Pancreas (tissue), 10 donors: ENCODE measurements at places on chromosomes 2 and 18.

GRCh38 chr2:201135386-201135785 lies 19.4 kb downstream of the CFLAR start:
- DNase-seq, result no peak

DNA sequence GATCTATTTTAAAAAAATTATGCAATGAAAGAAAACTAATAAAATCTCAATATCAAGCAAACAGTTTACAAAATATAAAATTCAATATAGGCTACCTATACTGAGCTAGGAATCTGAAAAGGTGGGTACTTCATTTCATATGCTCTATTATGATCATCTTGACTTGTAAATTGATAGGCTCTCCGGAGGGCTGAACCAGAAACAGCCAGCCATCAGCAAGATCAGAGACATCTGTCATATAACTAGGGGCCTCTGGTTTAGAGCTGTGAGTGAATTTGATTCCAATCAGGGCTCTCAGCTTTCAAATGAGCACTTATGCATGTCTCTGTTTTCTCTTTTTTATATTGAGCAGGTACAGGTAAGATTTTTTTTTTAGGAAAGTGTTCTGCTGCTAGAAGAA lies 114.2 kb downstream of the SPHKAP start:
- DNase-seq, result no peak

DNA sequence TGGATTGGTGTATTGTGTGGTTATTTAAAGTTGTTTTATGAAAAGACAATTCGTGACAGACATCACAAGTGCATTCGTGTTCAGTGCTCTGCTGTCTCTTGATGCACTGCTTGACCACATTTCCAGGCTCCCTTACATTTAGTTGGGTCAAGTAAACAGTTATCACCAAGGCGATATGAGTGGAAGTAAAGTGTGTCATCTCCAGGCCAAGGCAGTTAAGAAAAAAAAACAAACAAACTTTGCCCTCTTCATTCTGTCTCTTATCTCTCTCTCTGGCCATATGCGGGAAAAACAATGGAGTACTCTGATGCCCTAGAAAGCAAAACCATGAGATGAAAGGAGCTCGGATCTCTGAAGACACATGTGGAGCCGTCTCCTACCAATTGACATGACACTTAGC lies 131.1 kb downstream of the DSEL start:
- DNase-seq, result no peak

GRCh38 chr2:119721462-119721861 lies 38.3 kb upstream of the PTPN4 start:
- DNase-seq, result no peak

GRCh38 chr2:104889291-104889959 lies 35.5 kb downstream of the POU3F3 start:
- DNase-seq, result no peak

DNA sequence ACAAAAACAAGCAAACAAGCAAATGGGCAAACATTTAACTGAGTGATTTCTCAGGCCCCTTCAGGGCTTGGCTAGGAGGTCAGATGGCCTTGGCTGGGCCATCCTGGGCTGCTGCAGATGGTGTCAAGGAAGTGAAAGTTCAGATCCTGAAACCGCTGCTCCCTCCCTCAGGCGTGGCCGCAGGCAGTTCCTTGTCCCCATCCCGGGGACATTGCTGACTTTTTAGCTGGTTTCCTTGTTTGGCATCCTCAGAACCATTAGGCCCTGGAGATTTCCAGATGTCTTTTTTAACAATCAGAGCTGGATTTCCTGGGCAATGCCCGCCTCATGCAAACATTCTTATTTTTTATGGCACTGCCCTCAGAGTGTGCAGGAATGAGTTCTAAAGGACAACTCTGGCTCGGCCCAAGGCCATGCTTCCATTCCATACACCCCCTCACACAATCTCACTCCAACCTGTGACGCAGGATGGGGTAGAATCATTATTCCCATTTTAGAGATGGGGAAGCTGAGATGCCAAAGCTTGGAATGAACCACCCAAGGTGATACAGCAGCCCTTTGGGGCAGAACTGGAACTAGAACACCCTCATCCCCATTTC lies 86.1 kb upstream of the ZCCHC2 start:
- DNase-seq, result no peak

- DNase-seq, result no peak
Observed at GRCh38 chr2:191184457-191184856, 33.7 kb upstream of the STAT4 start.

GRCh38 chr2:67930156-67930555 lies 132.6 kb downstream of the C1D start:
- DNase-seq, result no peak

- peak; percentile 83 for DNase-seq
Observed at GRCh38 chr2:207930747-207931146, 94.6 kb downstream of the PLEKHM3 start.

- DNase-seq, result no peak
Observed at GRCh38 chr18:46343931-46344372, 239.8 kb downstream of the HAUS1 start.

DNA sequence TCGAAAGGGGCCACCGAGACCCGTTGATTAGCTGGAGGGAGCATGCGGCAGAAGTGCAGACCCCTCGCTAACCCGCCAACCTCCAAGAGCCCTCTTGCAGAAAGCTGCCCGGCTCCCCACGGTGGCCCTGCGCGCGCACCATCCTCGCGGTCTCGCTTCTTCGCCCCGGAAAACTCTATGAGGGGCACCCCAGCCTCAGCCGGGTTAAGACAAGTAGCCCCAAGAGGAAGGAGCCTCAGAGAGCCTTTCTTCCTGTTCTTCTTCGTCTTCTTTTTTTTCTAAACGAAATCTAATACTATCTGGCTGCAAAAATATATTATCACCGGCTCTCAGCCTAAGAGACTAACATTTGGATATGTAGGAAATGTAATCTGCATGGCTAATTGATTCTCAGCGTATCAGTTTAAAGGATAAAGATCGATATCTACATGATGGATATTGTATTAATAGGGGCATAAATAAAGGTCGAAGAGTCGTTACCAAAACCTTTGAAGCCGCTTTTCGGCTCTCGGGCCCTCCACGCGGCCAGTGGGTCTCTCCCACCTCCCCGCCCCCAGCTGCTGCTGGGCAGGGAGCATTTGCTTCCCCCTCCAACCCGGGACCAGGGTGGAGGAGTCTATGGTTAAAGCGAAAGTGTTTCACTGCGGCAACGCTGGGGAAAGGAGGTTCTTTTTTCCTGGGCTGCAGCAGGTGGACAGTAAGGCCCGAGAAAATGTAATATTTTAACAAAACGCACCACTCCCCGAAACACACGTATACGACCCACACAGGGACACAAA lies 6.1 kb upstream of the PAX3 start:
- DNase-seq, result no peak

DNA sequence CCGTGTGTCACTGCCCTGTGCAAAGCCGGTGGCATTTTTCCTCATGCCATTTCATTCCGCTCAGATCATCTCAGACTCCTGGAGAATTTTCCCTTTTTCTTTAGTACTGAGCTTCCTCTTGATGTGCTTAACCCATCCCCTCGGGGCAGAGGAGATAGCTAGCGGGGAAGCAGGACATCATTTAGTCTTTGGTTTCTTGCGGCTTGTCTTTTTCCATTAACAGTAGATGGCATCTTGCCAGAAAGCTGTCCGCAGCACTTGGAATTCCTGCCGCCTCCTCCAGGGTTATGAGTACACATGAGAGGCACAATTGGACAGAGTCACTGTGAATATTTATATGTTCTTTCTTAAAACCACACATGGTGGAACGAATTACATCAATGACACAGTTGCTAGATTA lies 226.6 kb downstream of the ALPK2 start:
- DNase-seq, result no peak
